Mucosa of gallbladder (tissue), 1 donor: ENCODE measurements at places on chromosomes 2 and 18. TPM values are rescaled to one million over a fixed set of nuclear protein-coding genes. Genes with fewer than 3 reads are reported as not detected.
A peak's percentile ranks its signal among the peaks of the same experiment; 100 is the strongest.

The DCDC2C gene
- 0.14 TPM for total RNA-seq

The VSNL1 gene
- 0.23 TPM for total RNA-seq

The TSPYL6 gene
- total RNA-seq: not detected

The FMNL2 gene
- total RNA-seq: 24.7 TPM

The TMEM200C gene
- 6.1 TPM for total RNA-seq

The SCN9A gene
- 6.8 TPM for total RNA-seq

DNA sequence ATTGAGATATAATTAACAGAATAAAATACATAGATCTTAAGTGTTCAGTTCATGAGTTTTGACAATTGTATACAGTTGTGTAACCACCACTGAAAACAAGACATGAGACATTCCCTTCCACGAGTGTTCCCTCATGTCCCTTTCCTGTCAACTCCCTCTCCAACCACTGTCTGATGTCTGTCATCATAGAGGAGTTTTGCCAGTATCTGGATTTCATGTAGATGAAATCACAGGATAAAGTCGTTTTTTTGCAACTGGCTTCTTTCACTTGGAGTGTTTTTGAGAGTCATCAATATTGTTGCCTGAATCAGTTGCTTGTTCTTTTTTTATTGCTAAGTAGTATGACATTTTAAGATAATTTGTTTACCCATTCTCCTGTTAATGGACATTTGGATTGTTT, 52.7 kb downstream of the RBMS1 start:
- DNase-seq: no peak

GRCh38 chr2:18132697-18133096, 254.2 kb downstream of the KCNS3 start:
- DNase-seq: no peak

DNA sequence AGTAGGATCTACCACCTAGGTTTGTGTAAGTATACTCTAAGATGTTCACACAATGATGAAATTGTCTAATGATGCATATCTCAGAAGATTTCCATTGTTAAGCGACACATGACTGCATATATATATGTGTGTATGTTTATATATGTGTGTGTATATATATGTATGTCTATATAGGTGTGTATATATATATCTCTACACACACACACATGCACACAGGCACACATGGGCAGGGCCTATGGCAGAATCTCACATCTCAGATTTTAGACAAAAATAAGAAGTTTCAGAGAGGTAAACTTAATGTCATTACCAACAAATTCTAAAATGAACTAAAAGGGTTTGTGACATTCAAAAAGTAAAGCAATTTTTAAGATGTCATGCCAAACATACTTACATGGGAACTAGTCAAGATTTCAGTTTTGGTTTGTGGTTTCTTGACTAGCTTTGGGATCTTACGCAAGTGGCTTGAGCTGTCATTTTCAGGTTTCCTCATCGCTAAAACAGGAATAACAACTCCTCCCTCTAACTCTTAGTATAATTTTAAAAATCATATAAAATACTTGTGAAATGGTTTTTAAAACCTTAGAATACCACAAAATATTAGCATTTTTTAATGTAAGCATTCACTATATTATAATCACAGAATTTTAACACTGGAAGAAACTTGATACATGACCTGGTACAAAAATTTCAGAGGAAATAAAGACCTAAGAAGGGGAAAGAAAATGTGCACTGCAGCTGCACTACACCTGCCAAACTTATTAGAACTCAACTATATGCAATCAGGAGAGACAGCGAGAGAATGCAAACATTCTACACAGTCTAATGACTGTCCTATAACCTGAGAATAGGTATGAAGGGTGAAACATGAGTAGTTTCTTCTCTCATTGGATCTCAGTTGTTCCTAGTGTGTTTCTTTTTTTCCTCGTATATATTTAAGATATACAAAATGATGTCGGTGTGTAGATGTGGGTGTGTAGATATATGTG, 75.7 kb downstream of the TTC21B start:
- no peak for DNase-seq

DNA sequence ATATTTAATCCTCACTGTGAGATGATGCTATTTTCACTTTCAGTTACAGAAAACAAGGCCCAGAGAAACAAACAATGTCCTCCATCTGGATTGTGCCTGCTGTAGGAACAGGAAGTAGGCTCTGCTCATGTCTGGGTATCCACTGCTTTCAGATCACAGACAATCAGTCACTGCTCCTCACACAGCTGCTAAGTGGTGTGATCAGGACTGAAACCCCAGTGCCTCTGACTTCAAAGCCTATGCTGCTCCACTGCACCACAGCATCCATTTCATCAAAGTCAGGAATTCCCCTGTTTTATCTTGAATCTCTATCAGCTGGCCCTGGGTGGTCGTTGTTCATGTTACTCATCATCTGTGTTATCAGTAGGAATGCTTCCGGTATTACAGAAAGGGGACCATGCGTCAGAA, 303.8 kb upstream of the TRIB2 start:
- DNase-seq: no peak

GRCh38 chr2:60355849-60356261, 197.6 kb downstream of the BCL11A start:
- no peak for DNase-seq

DNA sequence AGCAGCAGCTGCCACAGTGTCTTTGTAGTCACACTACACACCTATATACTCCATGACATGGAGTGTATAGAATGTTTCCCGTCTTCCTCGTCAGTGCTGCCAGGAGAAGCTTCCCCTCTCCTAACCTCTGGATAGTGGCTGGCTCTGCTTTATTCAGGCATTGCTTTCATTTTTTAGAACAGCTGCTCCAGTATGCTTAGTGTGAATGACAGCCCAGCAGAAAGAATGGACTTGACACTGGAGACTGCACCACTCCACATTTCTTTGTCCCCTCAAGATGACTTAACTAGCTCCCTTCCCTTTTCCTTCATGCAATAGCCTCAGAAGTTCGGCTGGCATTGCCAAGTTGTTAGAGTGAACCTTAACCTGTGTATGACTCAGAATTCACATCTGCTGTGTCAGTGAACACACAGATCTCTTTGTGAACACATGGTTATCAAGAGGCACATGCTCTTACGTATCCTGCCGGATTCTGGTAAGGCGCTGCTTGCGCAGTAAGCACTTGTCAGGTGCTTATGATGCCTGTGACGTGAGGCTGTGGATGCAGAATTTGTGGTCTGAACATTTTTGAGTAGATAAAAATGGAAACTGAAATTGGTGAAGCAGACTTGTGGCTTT, 73.9 kb downstream of the NEDD4L start:
- DNase-seq: peak; percentile 64

DNA sequence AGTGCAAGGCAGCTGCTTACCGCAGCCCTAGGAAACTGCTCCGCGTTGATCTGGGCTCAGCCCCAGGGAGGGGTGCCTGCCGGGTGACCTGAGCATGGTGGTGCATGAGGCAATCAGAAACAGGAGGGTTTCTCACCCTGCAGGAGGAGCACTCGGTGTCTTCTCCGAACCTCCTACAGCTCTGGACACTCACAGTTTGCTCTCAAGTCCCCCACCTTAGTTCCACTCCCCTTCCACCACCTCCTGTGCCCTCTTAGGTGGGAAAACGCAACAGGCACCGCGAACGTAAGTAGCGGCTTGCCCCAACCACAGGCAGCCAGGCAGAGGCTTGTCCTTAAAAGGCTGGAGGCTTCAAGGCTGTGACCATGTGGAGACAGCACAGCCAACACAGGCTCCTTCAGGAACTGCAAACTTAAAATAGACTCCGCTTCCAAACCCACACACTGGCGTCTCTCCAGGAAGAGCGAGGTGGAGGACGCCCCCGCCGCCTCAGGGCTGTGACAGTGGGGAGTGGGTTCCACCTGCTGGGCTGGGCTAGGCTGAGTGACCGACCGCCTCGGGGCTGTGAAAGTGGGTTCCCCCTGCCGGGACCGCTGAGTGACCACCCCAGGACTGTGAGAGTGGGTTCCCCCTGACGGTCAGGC, 71.6 kb downstream of the NDUFA10 start:
- peak; percentile 43 for DNase-seq

DNA sequence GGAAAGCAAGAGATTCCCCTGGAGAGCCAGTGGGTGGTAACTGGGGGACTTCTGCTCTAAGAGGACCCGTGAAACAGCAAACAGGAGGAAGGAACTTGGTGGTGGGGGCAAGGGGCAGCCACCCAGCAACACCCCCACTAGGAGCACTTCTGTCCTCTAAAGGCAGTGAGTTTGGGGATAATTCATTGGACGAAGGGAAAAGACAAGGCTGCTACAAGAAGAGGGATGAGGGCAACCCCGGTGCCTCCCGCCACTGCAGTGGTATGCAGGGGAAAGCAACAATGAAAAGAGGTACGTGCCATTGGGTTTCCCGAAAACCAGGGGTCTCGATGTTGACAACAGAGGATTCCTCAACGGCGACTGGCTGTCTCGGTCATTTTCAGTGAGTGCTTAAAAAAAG, 9.1 kb downstream of the RPL31 start:
- no peak for DNase-seq

GRCh38 chr2:176149939-176150583, 1.3 kb upstream of the HOXD4 start:
- no peak for DNase-seq

GRCh38 chr2:222470802-222471468, 46.6 kb downstream of the SGPP2 start:
- DNase-seq: no peak

GRCh38 chr2:118131771-118132170, 43.5 kb downstream of the INSIG2 start:
- DNase-seq: no peak

GRCh38 chr2:161133366-161133765, 26.9 kb upstream of the TANK start:
- DNase-seq: no peak

GRCh38 chr2:69685321-69686048, 41.9 kb upstream of the AAK1 start:
- DNase-seq: no peak

DNA sequence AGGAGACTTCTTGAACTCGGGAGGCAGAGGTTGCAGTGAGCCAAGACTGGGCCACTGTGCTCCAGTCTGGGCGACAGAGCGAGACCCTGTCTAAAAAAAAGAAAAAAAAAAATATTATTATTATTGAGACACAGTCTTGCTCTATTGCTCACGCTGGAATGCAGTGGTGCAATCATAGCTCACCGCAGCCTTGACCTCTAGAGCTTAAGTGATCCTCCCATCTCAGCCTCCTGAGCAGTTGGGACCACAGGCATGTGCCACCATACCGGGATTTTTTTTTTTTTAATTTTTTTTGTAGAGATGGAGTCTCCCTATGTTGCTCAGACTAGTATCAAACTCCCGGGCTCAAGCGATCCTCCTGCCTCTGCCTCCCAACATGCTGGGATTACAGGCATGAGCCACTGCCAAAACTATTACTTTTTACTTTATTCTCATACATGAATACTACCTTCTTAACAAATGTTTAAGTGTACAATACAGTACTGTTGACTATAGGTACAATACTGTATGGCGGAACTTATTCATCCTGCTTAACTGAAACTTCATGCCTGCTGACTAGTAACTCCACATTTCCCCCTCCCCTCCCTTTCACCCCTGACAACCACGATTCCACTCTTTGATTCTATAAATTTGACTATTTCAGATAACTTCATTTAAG, 15.5 kb downstream of the FBXO11 start:
- DNase-seq: no peak

DNA sequence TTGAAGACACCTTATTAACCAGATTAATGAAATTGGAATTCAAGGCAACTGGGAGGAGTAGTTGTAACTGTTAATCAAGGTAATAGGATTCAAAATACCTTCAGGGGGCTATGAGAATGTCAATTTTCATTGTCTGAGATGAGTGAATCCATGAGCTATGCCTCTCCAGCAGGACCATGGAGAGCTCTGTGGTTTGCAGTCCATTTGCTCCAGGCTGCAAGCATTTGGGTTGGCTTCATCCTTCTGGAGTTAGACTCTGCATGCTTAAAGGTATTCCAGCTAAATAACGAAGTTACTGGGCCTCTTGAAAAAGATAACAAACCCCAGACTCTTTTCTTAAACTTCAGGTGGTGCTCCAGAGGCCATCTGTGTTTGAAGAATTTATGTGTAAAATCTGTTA, 207.1 kb upstream of the SLC8A1 start:
- no peak for DNase-seq

DNA sequence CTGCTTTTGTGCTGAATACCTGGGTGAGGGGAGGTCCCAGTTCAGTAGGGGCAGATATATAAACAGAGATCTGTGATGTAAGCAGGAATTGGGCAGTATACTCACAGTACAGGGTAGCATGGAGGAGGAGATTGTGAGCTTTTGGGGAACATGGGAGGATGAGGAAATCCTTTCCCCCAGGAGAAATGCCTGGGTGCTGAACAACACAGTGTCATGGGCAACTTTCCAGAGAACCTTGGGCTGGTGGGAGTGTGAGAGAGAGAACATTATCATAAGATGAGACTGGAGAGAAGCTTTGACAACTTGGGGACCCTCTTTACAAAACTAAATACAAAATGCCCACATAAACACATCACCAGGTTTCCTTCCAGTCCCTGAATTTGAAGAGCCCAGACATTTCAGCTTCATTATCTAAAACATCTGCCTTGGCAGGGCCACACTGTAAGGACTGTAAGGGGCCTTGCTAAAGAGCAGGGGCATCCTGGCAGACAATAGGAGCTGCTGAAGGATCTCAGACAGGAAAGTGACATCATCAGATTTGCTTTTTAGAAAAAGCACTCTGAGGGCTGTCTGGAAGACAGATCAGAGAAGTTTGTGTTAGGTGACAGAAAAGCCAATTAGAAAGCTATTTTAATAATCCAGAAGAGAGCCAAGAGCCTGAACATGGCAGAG, 303.1 kb upstream of the FBXO11 start:
- DNase-seq: no peak

DNA sequence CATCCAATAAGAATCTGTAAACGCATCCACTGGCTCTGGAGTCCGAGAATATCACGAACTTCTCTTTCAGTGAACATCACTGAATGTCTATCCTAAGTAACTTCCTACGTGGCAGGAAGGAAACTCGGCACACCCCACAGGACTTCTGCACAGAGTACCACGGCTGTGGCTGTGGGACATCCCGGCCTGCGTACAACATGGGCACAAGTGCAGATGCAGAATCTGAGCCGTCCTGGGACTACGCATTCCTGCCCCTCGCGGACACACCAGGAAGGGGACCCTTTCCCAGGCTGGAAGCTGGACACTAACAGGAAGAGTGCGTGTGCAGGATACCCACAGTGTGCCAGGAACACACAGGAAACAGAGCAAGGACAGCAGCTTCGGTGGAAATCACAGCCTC, 60.6 kb downstream of the ZNF516 start:
- DNase-seq: no peak

GRCh38 chr2:207254591-207255464, 89.1 kb upstream of the KLF7 start:
- DNase-seq: no peak
